KBM-7 (cell line): ENCODE measurements at places on chromosomes 6 and 20.

- DNase-seq = no peak
Measured at GRCh38 chr6:26629359-26629758, 30.2 kb downstream of the ZNF322 start.

DNA sequence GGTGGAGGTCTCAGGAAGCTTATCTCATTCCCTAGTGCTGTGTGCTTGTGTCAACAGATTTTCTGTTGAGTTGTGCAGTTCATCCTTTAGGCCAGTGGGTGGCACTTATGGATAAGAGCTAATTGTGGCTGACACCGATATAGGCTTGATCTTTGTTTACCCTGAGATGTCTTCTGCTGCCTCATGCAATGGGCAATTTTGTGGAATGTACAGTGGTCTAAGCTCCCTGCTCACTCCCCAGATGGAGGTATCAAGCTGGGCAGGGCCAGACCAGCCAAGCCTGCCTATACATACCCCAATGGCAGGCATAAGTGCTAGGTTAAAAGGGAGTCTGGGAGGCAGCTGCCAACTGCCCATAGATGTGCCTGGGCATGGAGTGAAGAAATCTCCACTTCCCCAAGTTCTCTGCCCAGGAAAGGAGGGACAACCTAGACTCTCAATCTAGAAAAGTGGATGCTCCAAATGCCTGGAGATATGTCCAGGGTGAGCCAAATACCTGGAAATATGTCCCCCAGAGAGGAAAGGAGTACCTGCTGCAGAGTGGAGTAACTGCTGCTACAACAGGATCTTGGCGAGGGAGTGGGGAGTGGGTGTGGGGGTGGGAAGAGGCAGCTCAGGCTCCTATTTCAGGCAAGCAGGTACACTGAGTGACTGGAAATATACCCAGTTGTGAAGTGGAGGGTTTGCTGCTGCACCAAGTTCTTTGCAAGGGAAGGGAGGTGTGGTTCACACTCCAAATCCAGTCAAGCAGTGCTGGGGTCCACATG lies 53.2 kb upstream of the ARG1 start:
- peak; percentile 55 for DNase-seq

DNA sequence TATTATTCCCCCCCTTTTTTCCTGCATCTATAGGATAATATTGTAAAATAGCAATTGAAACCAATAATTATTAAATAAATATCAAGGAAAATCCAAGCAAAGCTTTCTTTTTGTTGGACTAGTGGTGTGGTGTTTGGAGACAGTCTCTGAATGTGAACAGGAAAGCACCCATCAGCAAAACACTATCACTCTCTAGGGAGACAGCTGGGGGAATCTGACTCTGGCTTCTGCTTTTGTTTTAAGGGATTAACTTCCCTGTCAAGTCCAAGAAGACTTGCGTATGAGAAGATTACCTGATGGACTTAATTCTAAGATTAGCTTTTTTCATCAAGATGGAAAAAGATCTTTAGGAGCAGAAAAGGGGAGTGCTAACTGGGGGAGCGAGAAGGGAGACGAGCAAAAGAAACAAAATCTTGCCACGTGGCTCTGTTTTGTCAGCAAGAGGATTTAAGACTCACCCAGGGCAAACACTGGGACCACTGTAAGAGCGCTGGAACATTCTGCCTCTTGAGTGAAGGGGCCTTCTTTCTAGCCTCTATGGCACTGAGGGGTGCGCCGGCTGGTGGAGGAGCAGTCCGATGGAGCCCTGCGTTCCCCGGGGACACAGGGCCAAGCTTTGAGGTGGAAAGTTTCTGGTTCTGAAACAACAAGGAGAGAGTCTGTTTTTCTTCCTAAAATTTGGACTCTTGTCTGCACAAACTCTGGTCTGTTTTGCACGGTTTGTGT lies 570 bp downstream of the TULP4 start:
- no peak for DNase-seq

DNA sequence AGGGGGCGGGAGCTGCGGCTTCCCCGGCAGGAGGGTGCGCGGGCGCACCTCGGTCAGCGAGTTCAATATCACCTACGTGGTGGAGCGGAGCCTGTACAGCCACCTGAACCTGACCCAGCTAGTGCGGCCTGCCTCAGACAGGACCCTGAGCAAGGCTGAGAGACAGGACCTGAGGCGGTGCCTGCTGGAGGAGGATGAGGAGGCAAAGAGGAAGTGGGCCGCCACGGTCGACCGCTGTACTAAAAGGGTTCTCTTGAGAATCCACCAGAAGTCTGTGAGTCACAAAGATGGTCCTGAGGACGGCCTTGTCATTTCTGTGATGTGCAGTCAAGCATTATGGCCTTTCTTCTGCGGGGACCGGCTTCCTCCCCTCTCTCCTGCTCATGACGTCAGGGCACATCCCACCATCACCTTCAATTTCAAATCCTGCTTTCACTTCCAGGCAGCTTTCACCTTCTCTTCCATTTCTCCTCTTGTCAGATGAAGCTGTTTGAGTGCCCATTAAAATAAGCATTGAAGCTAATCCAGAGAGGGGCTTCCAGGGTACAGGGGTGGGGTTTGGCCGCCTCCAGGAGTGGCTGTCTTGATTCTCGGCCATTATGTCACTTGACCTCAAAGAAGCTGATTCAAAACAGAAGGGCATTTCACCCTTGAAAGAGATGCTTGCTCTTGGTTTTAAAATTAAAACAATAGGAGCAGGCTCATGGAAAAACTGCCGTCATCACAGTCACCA lies 177.6 kb downstream of the SASH1 start:
- DNase-seq = peak; percentile 67

- DNase-seq = no peak
Measured at GRCh38 chr6:55756531-55757031, 118.8 kb downstream of the BMP5 start.

DNA sequence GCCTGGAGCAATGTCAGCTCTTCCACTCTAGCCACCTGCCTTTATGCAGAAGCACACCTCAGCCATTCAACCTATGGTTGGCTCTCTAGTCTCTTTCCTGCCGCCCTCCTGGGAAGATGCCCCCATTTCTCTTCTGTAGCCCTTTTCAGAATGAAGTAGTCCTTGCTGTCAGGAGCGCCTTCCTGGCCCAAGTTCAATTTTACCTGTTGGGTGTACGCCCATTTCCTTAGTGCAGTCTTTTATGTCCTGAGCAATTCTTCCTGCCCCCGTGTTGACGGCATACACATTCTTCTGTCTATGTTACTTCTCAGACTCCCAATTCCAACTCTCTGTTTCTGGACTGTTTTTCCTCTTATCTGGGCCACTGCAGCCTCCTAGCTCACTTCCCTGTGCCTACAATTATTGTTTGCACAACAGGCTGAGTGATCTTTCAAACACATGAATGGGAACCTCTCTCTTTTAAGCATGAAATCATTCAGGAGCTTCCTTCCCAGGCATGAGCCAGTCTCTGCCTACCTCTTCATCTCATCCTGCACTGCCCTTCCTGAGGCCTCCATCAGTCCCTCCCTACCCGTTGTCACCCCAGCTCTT lies 389.2 kb downstream of the CD83 start:
- DNase-seq = no peak

DNA sequence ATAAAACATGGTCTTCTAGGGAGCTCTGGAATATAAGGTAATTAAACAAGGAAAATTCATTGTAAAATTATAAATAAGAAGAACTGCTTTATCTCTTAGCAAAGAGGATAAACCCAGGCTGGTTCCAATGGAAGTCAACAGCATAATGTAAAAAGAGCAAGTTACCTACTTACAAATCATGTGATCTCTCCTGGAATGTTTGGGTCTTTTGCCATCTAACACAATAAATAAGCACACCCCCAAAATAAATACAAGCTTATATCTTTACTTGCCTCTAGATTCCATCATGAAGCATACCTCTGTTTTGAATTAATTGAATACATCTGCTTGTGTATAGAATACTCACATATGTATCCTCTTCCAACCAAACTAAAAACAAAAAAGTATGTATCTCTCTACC lies 2.5 kb upstream of the PHACTR1 start:
- no peak for DNase-seq

GRCh38 chr20:44596010-44596409 lies 13.6 kb downstream of the PKIG start:
- no peak for DNase-seq

- no peak for DNase-seq
Measured at GRCh38 chr6:18023891-18024290, 36.5 kb upstream of the KIF13A start.

- peak; percentile 43 for DNase-seq
Measured at GRCh38 chr20:56442389-56443365, 25.8 kb upstream of the RTF2 start.

GRCh38 chr20:43955062-43955749 lies 40.6 kb downstream of the TOX2 start:
- DNase-seq = peak; percentile 28

DNA sequence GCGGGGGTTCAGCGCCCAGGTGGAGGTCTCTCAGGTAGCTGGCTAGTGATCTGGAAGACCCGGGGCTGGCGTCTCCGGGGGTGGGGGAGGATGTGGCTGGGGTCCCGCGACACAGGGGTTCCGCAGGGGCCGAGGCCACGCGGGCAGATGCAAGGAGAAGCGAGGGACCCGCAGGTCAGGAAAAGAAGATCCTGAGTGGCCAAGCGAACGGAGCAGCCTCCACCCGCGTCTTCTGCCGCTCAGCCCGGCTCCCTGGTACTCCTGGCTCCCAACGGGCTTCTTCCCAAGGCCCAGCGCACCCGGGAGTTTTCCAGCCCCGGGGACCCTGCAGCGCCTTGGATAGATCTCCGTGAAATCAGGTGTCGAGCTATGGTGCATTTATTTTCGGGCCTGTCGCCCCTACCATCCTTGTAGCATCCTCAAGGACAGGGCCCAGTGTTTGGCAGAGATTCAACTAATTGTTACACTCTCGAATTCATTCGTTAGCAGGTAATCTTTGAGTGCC lies 682 bp upstream of the CHD6 start:
- peak; percentile 15 for DNase-seq
